ENCODE measurements at places on chromosomes 6 and 20.

- DNase-seq, result no peak
Measured at GRCh38 chr20:48682529-48683363, 145.1 kb downstream of the PREX1 start.

GRCh38 chr20:50674138-50674825, 17.1 kb downstream of the RIPOR3 start:
- DNase-seq, result no peak

DNA sequence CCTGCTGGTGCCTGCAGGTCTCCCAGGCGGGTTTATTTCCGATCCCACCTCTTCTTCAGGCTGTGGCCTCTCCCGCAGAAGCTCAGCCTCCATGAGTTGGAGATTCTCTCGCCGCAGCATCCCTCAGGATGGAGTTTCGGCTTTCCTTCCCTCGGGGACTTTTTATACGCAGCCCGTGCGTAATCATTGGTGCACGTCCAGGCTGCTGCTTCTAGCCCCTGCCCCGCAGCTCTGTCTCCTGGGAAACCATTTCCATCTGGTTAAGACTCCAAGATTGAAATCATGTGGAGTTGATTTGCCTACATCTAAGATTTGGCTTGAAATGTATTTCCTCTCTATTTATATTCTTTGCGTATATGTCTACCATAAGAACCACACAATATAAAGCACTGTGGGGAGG, 46.7 kb upstream of the CARMIL1 start:
- no peak for DNase-seq

DNA sequence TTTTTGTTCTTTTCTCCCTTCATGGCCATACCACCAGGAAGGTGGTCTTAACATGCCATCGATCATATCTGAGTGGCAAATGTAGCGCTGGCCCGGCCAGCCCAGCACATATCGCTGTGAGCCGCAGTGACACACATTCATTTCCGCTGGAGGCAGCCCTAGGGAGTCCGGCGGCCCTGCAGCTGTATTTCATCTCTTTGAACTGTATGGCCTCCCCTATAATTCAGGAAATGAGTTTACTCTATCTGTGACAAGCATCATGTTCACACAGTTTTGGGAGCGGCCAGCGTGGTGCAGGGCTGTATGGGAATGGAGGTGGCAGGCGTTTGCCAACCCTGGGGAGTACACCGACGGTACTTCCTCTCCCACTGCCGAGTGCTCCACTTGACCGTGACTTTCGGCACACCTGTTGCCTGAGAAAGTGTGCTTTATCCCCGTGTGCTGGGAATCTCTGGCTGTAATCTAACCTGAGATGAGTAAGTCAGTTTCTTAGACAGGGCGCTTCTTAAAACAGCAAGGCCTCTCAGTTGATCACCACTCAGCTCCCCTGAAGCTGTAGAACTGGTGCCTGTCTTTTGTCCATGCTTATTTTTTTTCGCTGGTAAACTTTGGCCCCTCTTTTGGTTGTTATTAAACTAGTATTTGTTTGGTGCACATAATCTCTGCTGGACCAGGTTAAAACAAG, 257.1 kb upstream of the TAB2 start:
- DNase-seq, result peak; percentile 11

- no peak for DNase-seq
Measured at GRCh38 chr6:17921454-17921853, 66.0 kb downstream of the KIF13A start.

GRCh38 chr6:31528821-31529328, at the start of gene MCCD1:
MCCD1 (plus strand) TSS chr6:31528962; CDS start chr6:31529015, 53 bp downstream.
- DNase-seq, result no peak

- DNase-seq, result no peak
Measured at GRCh38 chr20:15005300-15005986, 668.0 kb upstream of the FLRT3 start.

Measured in stimulated activated CD8-positive, alpha-beta memory T cell treated with anti-CD3 and anti-CD28 coated beads, Interleukin-15, amount 100 ng/mL, for 24 hours (primary cell).